ENCODE measurements at places on chromosomes 6 and 20.

GRCh38 chr6:35312076-35312800 is 14.6 kb downstream of the DEF6 start:
- DNase-seq = no peak

DNA sequence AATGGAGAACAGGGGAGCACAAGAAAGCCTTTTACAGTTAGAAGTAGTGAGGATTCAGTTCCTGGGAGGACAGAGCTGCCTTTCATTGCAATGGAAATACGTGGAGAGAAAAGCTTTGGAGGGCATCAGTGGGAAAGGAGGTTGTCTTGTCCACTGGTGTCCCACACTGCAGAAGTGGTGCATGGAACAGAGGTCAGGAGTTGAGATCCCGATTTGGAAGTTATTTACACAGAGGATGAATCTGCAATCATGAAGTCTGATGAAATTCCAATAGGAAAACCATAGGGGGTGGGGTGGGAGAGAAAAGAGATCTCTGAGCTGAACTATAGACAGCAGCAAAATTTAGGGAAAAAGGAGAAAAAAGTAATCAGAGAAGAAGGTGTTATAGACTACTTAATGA is 33.6 kb downstream of the ADGRG6 start:
- DNase-seq = no peak

- peak; percentile 75 for DNase-seq
Measured at GRCh38 chr6:6696867-6697531, 108.5 kb downstream of the LY86 start.

GRCh38 chr20:24118441-24119175 is 130.0 kb upstream of the GGTLC1 start:
- no peak for DNase-seq

- DNase-seq = no peak
Measured at GRCh38 chr6:155434096-155434495, 21.5 kb downstream of the NOX3 start.

- DNase-seq = no peak
Measured at GRCh38 chr20:34771680-34772081, 53.8 kb downstream of the NCOA6 start.

DNA sequence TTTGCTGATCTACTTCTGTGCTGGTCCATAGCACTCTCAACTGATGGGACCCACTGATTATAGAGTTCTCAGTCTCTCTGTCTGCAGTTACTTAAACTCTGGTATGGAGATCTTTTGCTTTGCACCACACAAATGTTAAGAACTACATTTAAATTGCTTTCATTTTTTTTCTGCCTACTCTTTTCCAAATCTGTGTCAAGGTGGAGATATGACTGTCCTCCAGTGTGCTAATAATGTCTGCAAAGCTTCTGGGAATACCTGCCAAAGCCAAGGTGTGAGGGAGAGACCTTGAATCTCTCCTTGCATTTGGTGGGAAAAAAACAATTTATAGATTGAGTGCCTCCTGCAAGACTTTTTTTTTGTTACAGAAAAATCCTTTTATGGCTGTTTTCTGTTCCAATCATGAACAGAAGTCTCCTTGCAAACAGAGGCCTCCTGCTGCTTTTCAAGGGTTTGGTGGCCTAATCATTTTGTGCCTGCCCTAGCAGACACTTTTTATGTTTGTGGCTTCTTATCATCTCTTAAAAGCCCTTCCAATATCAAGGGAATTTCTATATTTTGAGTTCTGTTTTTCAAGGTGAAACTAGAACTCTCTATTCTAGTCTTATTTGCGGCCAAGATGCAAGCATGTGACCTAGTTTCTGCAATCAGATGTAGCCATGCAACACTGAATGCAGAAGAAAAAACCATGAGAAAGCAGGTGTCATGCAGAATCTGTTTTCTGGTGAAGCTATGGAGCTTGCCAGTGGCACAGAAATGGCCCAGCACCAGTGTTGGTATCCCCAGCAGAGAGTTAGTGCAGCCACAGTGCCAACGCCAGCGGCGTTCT is 23.2 kb upstream of the AKIRIN2 start:
- DNase-seq = no peak

GRCh38 chr6:9204171-9204570 is 768.8 kb upstream of the SLC35B3 start:
- no peak for DNase-seq

DNA sequence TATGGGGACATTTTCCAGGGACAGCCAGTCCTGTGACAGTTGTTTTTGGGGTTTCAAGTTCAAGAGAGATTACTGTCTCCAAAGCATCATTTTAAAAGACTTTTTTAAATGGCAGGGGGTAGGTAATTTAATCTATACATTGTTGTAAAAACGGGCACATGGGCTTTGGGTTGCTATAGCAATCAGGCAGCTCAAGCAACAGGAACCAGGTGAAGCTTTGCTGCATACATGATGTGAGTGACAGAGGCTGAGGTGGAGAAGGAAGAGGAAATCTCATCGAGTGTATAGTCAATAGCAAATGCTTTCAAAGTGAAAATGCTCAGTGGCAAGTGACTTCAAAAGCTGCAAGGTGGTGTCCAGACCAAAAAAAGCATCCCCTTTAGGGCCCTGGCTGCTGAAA is 277.4 kb upstream of the JAG1 start:
- no peak for DNase-seq

GRCh38 chr20:38658879-38659596 is 57.4 kb downstream of the ARHGAP40 start:
- DNase-seq = no peak

GRCh38 chr6:138722425-138723371 is 50.9 kb upstream of the CCDC28A start:
- no peak for DNase-seq

DNA sequence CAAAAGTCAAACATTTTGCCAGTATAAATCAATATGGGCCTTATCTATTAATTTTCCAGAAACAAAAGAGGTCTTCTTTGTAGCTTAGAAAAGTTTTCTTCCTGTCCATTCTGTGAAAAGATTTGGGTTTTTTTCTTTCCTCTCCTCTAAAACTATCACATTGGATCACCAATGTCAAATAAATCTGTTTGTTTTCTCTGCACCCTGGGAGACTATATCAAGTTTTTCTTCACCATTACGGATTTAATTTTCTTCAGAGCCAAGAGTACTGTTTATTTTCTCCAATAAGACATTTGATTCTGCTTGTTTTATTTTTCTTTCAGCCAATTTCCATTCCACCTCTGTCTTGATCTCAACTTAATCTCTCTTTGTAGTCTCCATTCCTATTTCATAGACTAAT is 1.9 kb upstream of the LZTS3 start:
- DNase-seq = no peak

GRCh38 chr20:53926428-53927028 is 143.9 kb downstream of the BCAS1 start:
- DNase-seq = no peak

- DNase-seq = no peak
Measured at GRCh38 chr20:59831024-59831915, 102.2 kb downstream of the SYCP2 start.

DNA sequence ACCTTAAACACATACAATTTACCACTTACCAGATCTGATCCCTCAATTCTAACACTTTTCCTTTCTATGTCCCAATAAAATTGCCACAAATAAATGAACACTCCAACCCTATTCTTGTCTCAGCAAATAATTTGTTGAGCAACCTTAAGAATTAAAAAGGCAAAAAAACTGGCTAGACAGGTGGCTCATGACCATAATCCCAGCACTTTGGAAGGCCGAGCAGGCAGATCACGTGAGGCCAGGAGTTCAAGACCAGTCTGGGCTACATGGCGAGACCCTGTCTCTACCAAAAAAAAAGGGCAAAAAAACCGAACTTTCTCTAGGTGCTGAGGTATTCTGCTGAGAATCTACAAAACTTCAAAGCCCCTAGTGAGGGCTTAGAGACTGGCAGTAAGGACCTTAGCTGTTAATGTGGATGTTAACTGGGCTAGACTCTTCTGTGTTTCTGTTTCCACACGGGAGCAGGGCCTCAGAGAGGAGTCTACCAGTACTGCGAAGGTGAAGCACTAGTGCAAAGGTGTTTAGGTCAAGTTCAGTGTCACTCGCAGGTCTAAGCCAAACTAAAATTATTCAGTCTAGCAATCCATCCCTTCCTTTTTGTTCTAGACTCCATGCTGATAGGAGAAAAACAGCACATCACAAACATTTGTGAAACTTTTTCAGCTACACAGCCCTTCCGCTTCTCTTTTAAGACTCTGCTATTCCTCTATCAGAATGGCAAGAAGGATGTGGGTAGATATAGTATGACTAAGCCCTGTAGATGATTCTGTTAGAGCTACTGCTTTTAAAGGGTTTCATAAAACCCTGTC is 2.6 kb downstream of the FASTKD5 start:
- no peak for DNase-seq

GRCh38 chr20:9134346-9134745 is 65.5 kb downstream of the PLCB4 start:
- DNase-seq = no peak

GRCh38 chr6:142409794-142410193 is 108.0 kb downstream of the ADGRG6 start:
- no peak for DNase-seq

GRCh38 chr6:124699038-124699437 is 263.2 kb upstream of the RNF217 start:
- no peak for DNase-seq

GRCh38 chr6:138416206-138416605 is 12.2 kb downstream of the HEBP2 start:
- DNase-seq = no peak

DNA sequence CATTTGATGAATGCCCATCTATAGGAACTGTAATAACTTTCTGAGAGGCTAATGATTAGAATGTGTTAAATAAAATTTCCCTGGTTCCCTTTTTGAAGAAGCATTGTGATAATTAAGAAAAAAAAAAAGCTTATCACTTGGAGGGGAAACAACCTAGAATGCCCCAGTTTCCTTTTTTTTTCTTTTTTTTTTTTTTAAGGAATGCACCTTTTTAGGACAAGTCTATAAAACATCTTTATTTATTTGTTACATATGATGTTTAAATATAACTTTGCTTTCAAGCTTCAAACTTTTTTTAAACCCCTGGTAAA is 7.3 kb upstream of the MRPS10 start:
- no peak for DNase-seq

DNA sequence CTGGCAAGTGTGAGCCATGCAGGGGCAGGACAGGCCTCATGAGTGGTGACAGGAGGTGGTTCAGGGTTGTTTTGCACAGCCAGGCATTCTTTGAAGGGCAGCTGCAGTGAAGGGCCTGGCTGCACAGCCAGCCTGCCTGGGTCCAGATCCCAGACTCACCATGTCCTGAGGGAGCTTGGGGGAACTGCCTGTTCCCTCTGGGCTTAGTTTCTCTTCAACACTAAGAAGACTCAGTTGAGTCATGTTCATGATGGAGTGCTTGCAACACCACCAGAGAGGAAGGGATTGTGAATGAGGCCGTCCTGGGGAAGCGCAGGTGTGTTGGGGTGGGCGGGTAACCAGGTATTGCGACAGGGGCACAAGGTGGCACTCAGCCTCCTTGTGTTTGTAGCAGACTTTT is 102.4 kb downstream of the CDH26 start:
- no peak for DNase-seq

DNA sequence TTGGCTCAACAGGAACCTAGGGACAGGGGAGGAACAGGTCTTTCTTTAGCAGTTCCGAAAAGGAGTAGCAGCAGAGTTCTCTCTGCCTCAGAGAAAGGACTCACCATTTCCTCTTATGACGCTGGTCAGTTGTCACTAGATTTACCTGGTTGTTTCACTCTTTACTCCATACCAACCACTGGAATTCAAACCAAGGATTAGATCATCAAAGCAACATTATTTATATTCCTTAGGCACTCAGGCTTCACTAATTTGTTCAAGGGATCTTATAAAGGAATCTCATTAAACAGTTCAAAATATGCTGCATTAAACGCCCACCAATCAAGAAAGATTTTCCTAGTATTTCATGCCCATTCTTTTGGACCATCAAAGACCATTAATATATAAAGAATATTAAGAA is 1129.5 kb upstream of the MAP3K7 start:
- DNase-seq = no peak

DNA sequence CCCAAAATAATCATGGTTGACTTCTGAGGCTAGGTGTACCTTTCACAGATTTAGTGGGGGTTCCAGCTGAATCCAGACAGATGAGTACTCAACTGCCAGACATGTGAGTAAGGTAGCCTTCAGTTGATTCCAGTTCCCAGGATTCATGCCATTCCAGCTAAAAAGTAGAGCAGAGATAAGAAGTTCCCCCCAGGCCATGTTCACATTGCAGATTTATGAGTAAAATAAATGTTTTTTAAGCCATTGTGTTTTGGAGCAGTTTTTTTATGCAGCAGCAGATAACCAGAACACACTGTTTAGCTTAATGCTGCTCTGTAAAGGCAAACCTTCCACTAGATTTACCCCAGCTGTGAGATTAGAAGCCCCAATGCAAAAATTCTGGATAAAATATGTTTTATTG is 245.0 kb downstream of the RFPL4B start:
- no peak for DNase-seq

- peak; percentile 19 for DNase-seq
Measured at GRCh38 chr6:44054721-44055559, 72.3 kb downstream of the MRPL14 start.

DNA sequence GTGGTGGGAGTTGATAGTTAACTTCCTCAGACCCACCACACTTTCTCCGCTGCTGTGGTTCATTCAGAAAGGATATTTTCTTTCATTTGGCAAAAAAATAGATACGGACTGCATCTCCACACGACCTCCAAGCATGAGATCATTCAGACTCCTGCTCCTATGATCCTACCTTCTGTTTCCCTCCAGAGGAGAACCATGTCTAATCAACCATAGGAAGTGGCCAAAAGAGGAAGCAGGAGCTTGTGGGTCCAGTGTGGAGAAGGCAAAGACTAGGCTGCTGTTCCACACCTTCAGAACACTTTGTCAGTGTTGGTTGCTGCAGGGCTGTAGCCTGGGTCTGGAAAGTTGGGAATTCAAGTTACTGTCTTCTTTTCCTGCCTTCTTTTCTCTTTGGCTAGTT is 10.6 kb upstream of the KIF13A start:
- no peak for DNase-seq

GRCh38 chr6:153334121-153334520 is 203.0 kb upstream of the RGS17 start:
- DNase-seq = no peak

DNA sequence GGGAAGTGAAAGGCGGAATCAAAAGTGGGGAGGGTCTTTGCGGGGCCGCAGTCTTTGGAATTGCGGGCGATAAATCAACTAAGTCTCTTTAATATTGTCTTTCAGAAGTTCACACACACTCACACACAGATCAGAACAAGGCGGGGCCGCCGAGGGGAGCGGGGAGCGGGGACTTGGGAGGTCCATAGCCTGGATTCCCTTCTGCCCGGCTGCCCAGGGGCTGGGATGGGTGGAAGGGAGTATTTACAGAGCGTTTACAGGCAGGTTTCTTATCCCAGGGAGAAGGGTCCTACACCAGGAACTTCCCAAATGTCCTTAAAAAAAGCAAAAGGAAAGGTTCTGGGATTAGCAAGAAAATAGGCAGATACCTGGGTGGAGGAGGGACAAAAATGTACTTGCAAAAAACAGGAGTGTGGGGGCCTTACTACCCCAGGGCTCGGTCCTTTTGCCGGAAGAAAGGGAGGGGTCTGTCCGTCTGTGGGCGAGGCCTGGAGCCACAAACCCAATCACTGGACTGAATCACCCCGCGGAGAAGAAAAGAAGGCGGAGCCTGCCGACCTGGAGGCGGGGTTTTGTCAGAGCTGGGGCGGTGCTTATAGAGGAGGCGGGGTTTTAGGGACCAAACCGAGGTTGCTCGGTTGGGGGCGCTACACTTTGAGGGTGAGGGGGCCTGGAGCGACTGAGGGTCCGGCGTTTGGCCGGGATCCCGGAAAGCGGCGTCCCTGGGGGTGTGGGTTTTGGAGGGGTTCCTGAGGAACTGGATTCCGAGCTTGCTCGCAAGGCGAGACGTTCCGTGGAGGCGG is 3.2 kb downstream of the PRRT1 start:
- peak; percentile 76 for DNase-seq

GRCh38 chr20:48669946-48670605 is 157.7 kb downstream of the PREX1 start:
- DNase-seq = no peak

GRCh38 chr20:45293041-45294002 is 13.3 kb upstream of the RBPJL start:
- DNase-seq = peak; percentile 87
